ENCODE measurements at places on chromosomes 5 and 9. TPM values are rescaled to one million over a fixed set of nuclear protein-coding genes. Genes with fewer than 3 reads are reported as not detected.

The AQP3 gene
- 10.4 TPM for total RNA-seq

GRCh38 chr5:97096191-97096590, 46.2 kb downstream of the LIX1 start:
- no peak for DNase-seq

DNA sequence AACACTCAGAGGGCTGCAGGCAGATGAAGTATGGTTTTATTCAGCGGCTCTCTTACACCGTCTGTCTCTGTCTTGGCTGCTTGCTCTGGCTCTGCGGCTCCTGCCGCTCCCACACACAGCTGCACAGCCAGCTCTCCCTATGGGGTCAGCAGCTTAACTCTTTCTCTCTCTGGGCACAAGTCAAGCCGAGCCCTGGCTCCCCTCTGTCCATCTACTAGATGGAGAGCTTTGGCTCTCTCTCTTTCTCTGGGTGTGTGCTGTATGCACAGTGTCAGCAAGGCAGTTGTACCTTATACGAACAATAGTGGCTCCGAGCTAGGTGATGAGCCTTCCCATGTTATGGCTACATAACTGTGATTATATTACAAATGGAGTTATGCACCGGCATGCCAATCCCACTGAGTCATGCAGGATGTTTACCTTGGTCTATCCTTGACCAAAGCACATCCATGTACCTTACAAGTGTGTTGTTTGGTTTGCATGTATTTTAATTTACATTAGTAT, 19.3 kb upstream of the PPP2CA start:
- DNase-seq, result peak; percentile 72

GRCh38 chr5:127417528-127417927, 99.9 kb upstream of the PRRC1 start:
- no peak for DNase-seq

DNA sequence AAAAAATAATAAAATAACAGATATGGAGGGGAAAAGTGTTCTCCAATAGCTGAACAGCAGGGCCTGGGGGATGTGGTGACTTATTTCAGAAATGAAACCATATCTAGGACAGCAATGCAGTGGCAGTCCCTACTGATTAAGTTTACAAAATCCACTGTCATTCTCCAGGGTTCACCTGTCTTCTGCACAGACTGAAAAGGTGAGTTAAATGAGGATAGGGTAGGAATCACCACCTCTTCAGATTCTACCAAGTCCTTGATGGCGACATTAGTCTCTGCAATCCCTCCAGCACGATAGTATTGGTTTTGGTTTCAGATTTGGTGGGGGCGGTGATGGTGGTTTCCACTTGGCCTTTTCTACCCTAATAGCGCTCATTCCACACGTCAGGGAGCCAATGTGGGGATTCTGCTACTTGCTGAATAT, 32.3 kb upstream of the NPM1 start:
- DNase-seq, result no peak

DNA sequence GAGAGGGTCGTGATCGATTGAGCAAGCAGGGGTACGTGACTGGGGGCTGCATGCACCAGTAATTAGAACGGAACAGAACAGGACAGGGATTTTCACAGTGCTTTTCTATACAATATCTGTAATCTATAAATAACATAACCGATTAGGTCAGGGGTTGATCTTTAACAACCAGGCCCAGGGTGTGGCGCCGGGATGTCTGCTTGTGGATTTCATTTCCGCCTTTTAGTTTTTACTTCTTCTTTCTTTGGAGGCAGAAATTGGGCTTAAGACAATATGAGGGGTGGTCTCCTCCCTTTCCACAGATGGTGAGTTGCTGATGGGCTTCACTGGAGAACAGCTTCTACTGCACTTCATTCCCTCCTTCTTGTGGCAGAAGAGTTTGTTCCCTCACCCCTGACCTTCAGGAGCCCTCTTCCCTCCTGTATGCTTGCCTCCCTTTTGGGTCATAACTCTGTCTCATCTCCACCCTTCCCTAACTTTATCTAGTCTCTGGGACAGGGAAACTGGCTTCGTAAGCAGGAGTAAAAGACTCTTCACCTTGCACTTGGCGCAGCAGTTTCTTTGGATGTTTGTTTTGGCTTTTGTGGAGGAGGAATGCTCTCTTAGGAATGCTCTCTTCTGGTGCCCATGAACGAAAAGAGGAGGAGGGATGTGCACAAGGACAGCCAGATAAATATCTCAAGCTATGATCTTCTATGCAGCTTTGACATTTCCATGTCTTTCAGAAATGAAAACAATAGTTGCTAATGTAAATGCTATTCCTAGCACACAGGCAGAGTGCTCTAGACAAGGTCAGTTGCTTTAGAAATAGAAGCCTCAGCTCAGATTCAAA, 139.8 kb upstream of the RPS23 start:
- no peak for DNase-seq

DNA sequence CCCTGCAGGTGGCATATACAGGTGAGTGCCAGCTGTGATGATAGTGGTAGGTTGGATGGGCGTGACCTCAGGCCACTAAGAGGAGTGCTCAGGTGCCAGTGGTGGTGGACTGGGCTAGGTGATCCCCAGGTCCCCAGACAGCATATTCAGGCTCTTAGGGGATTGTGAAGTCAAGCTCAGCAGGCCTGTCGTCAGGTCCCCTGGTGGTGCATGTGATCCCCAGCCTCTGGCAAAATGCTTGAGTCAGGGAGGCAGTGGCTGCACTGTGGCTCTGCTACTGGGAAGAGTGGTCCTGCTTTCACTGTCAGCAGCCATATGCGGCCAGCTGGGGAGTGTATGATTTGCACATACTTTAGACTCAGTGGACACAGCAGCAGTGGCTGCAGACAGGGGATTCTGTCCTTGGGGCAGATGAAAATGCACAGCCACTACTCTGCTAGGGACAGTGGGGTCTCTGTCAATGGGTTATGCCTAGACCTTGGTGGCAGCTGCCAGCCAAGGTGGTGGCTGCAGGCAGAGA, 31.6 kb upstream of the CTSL start:
- no peak for DNase-seq

GRCh38 chr9:37379835-37380234, 42.7 kb upstream of the GRHPR start:
- DNase-seq, result no peak

GRCh38 chr5:75524071-75524470, 12.4 kb downstream of the POLK start:
- DNase-seq, result no peak

DNA sequence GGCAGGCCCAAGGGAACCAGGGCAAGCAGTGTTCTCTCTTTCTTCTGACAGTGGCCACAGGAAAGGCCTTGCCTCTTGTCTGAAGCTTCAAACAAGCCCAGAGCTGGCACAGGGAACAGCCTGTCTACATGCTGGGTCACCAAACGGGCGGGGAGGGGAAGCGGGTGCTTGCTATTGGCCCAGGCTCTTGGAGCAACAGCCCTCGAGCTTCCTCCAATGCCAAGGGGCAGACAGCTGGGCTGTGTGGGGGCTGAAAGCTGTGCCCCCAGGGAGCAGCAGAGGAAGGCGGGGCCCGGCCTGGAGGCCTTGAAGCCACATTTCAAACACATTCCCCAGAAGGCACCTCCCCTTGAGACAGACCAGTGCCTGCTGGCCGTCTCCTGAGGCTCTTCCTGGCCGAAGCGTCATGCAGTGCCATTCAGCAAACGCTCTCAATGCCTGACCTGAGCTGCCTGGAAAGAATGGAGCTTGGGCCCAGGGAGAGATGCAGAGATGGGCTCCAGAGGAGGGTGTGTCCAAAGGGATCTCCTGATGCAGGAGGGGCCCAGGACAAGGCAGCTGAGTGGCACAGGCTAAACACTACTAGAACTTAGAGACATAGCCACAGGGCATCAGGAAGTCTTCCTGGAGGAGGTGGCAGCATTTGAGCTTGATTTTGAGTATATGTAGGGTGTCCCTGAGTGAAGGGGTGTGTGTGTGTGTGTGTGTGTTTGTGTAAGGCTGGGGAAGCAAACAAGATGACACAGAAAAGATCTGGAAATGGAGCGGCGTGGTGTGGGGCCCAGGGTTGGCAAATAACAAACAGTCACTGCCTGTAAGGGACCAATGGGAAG, 2.5 kb downstream of the FIBCD1 start:
- peak; percentile 31 for DNase-seq

GRCh38 chr9:35948901-35949318, 9.0 kb downstream of the OR2S2 start:
- DNase-seq, result peak; percentile 8

Measured in Calu3 (cell line).